ENCODE measurements at places on chromosomes 12 and 14.

DNA sequence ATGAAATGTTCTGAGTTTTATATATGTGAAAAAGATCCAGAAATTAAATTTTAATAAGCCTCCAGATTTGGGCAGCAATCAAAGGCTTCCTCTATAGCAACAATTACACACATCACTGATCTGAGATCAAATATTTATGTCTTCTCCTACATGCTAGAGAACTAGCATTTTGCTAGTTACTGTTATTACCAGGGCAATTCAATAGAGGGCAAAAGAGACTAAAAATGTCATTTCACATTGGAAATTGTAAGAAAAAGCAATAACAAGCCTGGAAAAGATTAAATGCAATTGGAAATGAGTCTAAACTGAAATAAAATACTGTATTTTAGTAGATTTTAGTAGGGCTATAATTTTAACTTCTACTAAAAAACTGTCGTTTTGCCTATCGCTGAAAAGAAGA lies 32.6 kb upstream of the ANO6 start:
- DNase-seq, result no peak

- DNase-seq, result no peak
Observed at GRCh38 chr14:57189070-57189469, 79.6 kb downstream of the EXOC5 start.

DNA sequence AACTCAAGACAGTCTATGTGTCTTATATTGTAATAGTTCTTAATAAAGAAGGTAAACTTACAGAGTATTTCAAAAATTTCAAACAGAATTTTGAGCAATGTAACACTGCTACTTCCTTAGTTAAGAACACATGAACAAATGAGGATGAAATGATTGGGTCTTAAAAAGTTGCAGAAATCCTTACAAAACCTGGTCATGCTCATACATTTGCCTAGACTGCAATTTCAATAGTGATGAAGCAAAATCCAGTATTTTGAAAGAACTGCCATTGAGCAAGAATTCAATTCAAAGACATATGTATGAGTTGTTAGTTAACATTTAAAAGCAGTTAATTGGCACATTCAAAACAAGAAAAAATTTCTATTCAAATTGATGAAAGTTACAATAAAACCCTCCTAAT lies 17.8 kb upstream of the HIF1A start:
- DNase-seq, result no peak

- DNase-seq, result no peak
Observed at GRCh38 chr14:52786887-52787286, 4.5 kb downstream of the GNPNAT1 start.

- no peak for DNase-seq
Observed at GRCh38 chr14:38502239-38502638, 246.3 kb upstream of the CLEC14A start.

DNA sequence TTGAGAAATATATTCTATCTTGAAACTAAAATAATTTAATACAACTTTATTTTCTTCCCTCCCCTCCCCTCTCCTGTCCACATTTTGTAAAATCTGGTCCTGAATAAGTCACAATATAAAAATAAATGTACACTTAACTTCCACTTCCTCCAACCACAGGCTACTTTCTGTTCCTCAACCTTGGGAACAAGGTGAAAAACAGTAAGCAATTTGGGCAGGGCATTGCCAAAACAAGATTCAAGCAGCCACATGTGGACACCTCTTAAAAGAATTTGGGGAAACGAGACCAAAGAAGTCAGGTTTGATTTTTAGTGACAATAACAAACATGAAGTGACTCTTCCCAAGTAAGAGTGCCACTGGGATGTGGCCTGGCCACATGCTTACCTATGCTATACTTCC lies 115.7 kb downstream of the PTPRQ start:
- no peak for DNase-seq

- DNase-seq, result no peak
Observed at GRCh38 chr14:68879321-68879781, 86.5 kb upstream of the ZFP36L1 start.

DNA sequence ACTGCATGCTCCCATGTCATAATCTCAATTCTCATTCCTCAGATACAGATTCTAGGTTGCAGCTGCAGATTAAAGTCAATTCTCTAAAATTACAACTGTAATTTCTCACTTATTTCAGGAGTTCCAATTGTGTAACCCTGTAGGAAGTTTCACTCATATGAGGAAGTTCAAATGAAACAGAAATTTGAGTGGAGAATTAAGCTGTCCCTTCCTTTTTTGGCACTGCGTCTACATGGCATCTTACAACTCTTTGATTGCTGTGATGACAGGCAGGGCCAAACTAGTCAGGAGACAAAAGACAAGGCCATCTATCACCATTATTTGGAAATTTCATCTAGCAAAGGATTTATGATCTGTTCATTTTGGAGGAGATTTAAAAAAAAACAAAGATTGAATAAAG lies 13.3 kb upstream of the GRIP1 start:
- DNase-seq, result no peak

DNA sequence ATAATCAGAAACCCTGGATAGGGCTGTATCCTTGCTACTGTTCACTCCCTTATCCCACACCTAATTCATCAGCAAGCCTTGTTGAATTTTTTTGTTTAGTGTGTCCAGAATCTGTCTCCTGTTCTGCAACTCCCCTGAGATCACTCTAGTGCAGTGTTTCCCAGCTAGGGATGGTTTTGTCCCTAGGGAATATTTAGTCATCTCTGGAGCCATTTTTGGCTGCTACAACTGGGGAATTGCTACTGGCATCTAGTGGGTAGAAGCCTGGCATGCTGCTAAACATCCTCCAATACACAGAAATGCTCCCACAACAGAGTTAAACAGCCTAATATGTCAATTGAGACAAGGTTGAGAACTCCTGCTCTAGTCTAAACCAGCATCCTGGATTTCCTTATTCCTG lies 248.0 kb downstream of the NPAS3 start:
- DNase-seq, result no peak

- DNase-seq, result no peak
Observed at GRCh38 chr12:129401572-129401971, 502.3 kb downstream of the TMEM132D start.

Measured in stimulated activated CD4-positive, alpha-beta T cell treated with anti-CD3 and anti-CD28 coated beads, Interleukin-2, amount 100 ng/mL, for 4 hours (primary cell).